ENCODE measurements at places on chromosomes 11 and 22.

GRCh38 chr11:64729851-64730382, 6.9 kb upstream of the NRXN2 start:
- no peak for DNase-seq

- no peak for DNase-seq
These were observed 3.2 kb upstream of the AP1B1 start for GRCh38 chr22:29391546-29391945.

DNA sequence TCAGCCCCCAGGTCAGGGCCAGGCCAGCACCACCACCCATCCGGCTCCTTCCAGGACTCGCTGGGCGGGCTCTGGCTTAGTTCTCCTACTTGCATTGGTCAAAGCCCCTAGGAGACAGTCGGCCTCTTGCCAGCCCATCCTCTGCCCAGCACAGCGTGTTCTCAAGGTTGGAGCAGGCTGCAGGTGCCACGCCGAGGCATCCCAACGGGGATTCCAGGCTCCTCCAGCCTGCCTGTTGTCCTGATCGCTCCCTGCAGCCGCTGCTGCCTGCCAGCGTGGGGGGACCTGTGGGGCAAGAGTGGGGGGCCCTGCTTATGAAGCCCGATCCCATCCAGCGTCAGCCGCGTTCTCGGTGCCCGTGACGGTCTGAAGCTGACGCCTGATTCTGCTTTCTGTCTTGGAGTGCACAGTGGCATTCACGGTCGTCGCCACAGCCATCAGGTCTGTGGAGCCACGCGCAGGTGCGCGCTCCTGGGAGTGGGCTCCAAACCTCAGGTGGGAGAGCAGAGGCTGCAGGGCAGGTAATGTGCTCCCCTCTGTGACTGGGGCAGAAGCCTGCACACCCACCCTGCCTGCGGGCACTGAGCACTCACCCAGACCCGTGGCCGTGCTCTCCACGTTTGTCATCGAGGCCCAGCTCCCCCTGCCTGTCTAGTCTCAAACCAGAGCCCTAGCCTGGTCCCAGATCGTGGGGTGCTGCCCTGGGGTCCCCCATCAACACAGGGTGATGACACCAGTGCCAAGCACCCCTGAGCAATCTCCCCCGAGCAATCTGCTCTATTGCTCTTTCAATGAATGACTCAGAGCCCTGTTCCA, 991.6 kb downstream of the BRD1 start:
- no peak for DNase-seq

GRCh38 chr11:3178349-3178748, 13.2 kb upstream of the OSBPL5 start:
- no peak for DNase-seq

DNA sequence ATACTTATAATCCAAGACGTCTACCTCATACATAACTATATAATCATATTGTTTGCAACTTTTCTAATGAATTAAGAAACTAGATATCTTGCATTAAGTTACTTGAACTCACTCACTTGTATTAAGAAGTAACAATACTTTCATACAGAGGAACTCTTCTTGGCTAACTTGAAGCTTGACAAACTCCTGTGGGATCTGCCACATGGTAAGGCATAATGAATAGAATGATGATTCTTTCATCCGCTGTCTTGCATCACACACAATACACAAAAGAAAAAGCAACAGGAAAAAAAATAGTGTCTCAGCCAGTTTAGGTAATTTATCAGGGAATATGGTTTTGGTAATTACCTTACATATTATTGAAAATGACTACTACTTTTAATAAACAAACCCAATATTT, 79.8 kb downstream of the PGR start:
- no peak for DNase-seq

GRCh38 chr11:94734563-94735275, 33.4 kb upstream of the AMOTL1 start:
- DNase-seq: peak; percentile 61

GRCh38 chr22:50306753-50307749, at the start of gene PLXNB2:
Gene PLXNB2 (minus strand): TSS chr22:50307646. CDS start chr22:50290584, 17,062 bp downstream.
- no peak for DNase-seq

Data from iPS DF 6.9 (cell line).